ENCODE measurements at places on chromosomes 12 and 14.
A peak's percentile ranks its signal among the peaks of the same experiment; 100 is the strongest.

DNA sequence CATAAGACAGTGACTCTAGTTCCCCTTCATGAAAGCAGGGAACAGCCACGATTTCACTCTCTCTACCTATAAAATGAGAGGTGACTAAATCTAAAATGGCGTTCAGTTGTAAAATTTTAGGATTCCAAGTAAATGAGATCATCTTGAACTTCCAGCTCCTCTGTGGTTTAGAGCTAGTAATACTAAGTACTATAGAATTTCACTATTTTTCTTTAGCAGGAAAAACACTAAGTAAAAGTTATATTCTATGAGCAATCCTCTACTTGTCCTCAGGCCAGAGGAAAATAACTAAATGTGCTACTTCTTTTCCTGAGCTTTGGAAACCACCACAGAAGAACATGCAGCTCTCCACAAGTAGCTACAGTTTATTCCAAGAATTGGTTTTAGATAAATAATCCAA lies 55.6 kb downstream of the NIN start:
- no peak for DNase-seq

DNA sequence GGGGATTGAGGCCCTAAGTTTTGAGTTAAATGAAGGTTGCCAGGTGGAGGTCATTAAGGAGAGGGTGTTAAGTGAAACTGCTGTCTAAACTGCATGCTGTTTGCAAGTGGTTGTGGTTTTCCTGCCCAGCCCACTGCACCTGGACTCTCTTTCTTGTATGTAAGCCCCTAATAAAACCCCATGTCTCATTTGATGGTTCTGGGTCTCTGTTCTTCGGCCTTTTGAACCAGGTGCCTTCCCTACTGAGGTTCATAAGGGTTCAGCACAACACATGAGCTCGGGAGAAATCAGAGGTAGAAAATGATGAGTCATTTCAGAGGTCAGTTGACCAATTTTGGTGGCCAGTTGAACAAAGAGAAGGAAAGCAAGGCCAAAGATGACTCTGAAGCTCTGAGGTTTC lies 382.5 kb downstream of the RPS29 start:
- no peak for DNase-seq

DNA sequence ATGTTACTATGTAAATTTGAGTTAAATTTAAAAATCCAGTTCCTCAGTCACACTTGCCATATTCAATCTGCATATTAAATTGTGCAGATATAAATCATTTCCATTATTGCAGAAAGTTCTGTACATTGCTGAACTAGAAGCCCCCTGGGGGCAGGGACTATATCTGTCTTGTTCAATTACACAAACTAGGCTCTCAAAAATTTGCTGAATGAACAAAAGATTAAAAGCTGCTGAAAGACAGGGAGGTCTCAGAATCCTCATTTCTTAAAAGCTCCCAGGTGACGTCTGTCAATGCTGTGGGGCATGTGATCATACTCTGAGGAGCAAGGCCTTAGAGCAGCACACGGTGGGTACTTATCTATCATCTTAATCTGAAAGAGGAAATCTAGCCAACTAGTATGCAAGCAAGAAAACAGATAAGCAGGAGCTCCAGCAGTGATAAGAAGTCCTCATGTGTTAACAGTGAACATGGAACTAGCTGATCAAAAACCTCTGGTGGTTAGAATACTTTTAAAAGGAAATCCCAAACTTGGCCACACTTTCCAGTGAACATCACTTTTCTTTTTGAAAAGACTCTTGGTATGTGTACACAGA lies 60.5 kb downstream of the APPL2 start:
- DNase-seq: no peak

DNA sequence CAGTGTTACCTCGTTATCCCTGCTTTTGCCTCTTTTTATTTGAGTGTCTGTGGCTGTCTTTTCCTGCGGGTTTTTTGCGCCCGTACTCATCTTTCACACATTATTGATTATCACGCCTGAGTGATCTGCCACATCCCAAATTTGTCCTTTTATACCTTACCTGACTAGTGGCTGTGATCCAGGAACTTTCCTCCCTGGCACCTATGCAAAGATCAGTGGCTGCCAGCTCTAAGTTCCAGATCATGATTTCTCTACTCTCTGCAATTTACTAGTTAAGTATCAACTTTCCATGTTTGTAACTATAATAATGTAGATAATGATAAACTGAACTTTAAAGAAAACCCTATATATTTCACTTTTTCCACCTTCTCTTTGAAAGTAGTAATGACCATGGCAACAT lies 36.9 kb downstream of the PLEKHA5 start:
- DNase-seq: no peak

DNA sequence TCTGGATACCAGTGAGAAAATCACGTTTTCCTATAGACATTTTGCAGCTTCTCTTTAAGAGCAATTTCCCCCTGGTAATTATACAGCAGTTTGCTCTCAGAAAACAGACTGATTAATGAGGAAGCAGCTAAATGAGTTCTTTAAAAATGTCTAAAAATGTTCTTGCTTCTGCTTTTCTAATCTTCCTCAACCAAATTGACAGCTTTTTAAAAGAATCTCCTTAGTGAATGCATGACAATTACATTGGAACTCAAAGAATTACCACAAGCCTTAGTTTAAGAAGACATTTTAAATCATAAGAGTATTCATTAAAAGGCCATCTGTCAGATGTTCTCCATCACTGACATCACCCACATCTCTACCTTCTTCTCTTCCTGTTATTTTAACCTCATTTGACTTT lies 135.8 kb upstream of the PLXNC1 start:
- no peak for DNase-seq

DNA sequence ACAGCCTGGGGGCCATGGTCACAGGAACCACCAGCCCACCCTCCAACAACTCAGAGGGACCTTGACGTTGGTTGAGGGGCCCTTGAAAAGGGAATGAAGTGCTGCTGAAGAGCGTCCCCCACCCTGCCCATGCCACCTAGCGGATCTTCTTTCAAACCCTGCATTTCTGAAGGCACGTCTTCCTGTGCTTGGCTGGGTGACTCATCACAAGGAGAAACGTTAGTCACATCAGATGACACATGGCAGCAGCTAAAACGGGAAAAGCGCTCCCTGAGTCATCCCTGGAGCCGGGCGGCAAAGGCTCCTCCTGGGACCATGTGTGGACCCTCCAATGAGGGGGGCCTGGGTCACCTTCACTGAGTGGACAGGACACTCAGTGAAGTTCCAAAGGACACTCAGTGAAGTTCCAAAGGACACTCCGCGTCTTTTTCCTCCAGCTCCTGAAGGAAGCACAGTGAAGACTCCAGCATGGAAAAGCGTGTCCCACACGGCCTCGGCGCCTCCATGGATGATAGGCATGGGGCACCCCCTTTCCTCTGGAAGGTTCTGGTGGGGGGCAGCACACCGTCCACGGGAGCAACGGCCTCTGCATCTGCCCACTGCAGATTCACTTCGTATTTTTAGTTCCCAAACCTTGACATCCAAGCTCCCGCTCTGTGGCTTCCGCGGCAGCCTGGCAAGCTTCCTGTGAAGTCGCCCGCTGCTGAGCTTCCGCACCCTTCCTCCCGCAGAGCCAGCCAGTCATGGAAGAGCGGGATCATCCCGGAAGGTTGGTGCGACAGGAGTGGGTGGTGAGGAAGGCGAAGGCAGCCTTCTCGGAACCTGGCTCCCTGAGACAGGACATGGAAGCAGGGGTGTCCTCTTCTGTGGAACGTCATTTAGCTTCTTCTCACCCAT lies 383.4 kb downstream of the VRK1 start:
- DNase-seq: no peak

DNA sequence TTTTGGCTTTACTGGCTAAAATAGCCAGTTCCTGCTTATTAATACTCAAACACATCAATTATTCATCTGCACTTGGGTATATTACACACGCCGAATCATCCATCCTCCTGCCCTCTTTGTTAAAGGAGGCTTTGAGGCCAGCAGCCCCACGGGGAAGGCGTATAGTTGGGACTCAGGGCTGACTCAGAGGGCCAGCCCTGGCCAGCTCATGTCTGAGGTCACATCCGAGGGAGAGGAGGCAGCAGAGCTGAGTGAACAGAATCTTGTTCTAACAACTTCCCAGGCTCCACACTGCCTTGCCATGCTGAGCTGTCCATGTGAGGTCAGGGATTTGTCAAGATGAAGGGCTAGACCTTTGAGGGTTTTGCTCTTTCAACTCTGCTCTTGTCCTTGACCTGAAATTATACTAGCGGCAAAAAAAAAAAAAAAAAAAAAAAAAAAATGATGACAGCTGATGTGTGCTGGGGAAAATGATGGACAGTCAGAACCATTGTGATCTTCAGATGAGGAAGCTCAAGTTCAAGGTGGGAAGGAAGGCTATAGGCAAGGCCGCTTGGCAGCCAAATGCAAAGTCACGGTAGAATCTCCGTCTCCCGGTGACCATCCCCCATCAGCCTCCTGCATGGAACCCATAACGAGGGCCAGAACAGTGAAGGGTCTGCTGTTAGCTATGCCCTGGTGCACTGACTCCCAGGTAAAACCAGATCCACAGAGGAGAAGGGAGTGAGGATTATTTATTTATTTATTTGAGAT lies 12.5 kb upstream of the MARK3 start:
- DNase-seq: no peak

- DNase-seq: no peak
Measured at GRCh38 chr14:36217732-36218131, 41.2 kb upstream of the PTCSC3 start.

DNA sequence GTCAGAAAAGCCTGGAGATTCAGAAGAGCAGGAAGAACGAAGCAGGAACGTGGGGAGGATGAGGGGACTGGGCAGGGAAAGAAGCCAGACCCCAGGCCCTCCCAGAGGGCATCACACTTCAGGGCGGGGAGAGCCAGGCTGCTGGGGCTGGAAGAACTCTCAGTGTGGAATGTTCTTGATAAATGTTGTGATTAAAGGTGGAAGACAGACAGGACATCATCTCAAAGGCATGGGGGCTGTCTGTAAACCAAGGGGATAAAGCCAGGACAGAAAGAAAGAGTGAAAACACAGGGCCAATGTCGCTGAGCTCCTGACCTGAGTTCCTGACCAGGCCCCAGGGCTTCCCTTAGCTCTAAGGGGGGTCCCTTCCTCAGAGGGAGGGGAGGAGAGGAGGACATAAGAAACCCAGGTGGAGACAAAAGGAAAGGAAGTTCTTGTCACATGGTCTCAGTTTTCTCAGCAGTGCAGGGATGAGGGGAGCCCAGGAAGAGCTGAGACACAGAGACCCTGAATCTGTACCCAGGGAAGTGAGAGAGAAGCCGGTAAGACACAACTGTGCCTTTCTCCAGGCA lies 56.3 kb downstream of the SETD3 start:
- DNase-seq: no peak

- no peak for DNase-seq
Measured at GRCh38 chr12:122137229-122137628, 36.8 kb downstream of the IL31 start.

- no peak for DNase-seq
Measured at GRCh38 chr14:98456231-98456630, 815.8 kb downstream of the BCL11B start.

DNA sequence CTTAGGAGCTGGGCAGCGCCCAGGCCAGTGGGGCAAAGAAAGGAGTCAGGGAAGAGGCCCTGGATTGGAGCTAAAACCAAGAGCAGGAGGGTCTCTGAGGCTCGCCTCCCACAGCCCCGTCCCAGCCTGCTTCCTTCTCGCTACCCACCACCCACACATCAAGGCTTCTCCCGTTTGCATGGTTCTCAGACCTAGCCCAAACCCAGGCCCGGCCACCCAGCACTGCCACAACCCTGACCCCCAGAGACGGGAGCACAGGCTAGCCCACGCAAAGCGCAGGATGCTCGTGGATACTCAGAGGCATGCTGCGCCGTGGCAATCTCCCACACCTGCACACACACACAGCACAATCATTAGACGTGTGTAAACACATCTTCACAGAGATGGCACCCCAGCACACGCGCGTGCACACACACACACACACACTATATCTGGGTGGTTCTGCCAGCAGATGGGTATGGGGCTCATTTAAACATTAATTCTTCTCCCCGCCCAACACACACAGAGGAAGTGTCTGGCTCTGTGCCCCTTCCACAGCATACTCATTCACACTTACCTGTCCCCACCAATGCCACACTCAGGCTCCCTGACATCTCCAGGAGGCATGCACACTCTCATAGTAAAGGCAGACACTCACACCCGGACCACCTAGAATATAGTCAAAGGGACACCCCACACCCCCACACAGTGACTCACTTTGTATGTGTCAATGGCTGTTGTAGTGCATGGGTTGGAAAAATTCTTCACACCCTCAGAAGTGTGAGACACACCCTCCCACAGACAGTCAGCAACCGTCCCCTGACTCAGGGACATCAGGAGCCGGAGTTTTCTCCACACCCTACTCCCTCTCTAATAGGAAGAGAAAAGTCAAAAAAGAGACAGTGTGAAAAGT lies 1.1 kb downstream of the CARMIL3 start:
- peak; percentile 75 for DNase-seq

DNA sequence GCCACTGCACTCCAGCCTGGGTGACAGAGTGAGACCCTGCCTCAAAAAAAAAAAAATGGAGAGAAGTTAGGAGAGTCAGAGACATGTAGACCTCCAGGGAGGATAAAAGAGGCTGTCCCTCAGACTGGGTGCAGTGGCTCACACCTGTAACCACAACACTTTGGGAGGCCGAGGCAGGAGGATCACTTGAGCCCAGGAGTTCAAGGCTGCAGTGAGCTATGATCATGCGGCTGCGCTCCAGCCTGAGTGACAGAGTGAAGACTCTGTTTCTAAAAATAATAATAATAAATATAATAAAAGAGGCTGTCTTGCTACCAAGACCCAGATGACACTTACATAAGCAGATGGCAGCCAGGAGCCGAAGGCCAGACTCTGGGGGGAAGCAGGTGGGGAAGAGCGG lies 18.5 kb downstream of the SLC7A8 start:
- no peak for DNase-seq

- DNase-seq: no peak
Measured at GRCh38 chr12:15701206-15701605, 88.0 kb downstream of the EPS8 start.

- no peak for DNase-seq
Measured at GRCh38 chr12:2627835-2628191, 167.0 kb upstream of the FKBP4 start.

- DNase-seq: no peak
Measured at GRCh38 chr12:66241061-66242043, 52.3 kb downstream of the IRAK3 start.

GRCh38 chr12:132327336-132328171 lies 1.8 kb downstream of the GALNT9 start:
- peak; percentile 68 for DNase-seq

- DNase-seq: no peak
Measured at GRCh38 chr14:76267322-76268046, 108.5 kb upstream of the ESRRB start.

DNA sequence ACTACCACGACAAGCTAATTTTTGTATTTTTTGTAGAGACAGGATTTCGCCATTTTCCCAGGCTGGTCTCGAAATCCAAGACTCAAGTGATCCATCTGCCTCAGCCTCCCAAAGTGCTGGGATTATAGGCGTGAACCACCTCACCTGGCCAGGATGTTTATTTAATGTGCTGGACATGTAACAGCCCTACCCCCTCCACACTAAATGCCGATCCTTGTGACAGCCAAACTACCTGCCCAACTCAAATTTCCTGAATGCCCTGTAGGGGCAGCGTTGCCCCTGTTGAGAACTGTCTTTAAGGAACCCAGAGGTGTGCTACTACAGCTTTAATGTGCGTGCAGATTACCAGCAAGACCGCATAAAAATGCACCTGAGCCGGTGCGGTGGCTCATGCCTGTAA lies 48.1 kb downstream of the KCNK13 start:
- DNase-seq: no peak
